Substantia nigra (tissue), 51 donors: ENCODE measurements at places on chromosomes 2 and 18.

GRCh38 chr2:134470561-134471168, 216.8 kb downstream of the MGAT5 start:
- no peak for DNase-seq

- DNase-seq, result no peak
These were observed 439.6 kb downstream of the ERBB4 start for GRCh38 chr2:212098966-212099365.

DNA sequence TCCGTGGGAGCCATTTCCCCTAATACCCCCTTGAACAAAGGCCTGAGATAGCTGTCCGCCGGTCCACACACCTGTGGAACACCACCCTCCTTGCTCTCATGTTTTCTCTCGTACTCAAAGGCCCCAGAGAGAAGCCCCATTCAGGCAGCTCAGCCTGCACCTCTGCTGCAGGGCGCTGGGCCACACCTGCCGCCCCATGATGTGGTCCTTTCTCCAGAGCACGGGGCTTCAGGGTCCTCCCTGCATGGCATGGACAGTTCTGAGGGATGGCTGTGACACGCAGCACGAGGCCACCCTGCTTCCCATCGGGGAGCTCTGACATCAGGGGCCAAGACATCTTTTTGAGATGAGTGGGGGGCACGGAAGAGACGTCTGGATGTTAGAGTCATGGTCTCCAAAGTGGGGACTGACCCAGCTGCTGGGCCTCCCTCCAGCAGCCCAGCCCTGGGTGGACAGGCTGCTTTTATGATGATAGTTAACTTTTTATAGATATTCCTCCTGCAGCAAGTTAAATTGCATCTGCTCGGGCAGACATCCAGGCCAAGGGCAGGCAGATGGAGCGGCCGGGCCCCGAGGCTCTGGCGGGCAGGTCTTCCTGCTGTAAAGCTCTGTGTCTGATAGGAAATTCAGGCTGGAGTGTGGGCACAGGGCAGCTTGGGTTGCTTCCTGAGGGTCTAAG, 56.7 kb downstream of the SDC1 start:
- no peak for DNase-seq

DNA sequence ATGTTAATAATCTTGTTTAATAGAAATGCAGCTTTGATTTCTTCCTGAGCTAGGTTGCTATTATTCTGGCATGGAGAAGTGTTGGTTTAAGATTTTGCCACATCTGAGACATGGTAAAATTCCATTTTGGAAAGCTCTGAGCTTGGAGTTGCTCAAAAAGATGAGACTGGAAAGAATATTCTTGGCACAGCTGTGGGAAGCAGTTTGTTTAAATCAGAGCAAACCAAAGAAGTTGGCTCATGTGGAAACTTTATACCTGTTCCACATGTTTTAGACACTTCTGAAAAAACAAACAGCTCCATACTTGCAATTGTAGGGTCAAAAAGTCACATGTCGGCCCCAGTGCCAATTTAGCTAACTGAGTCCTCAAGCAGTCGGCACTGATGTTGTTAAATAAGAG, 116.6 kb downstream of the SLC4A3 start:
- no peak for DNase-seq

DNA sequence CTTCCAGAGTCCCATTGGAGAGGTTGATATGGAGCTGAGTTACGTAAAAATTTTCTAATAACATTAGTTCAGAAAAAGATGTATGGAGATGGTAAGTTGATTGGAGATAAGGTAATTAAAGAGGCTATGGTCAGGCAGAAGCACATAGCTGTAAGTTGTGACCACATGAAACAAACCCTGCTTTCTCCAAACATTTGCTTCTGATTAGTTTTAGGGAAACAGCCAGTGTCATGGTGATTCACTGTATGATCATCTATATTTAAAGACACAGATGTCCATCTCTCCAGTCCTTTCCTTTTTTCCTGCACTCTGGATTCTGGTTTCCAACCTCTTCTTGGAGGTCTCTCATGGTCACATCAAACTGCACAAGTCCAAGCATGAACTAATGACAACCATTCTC, 1550.8 kb upstream of the PIK3C3 start:
- DNase-seq, result no peak

GRCh38 chr2:231348173-231348572, 47.3 kb upstream of the B3GNT7 start:
- DNase-seq, result no peak

DNA sequence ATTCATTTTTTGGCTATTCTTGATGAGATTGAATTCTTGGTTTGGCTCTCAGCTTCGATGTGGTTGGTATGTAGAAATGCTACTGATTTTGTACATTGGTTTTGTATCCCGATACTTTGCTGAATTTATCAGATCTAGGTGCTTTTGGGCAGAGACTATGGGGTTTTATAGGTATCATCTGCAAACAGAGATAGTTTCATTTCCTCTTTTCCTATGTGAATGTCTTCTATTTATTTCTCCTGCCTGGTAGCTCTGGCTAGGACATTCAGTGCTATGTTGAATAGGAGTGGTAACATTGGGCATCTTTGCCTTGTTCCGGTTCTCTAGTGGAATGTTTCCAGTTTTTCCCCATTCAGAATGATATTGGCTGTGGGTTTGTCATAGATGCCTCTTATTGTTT, 5.5 kb upstream of the TACR1 start:
- DNase-seq, result no peak
